ENCODE measurements at places on chromosomes 2 and 18.

GRCh38 chr2:24914713-24915112 is 5.3 kb downstream of the ADCY3 start:
- DNase-seq, result no peak

GRCh38 chr2:226963528-226963927 is 127.7 kb downstream of the RHBDD1 start:
- DNase-seq, result no peak

DNA sequence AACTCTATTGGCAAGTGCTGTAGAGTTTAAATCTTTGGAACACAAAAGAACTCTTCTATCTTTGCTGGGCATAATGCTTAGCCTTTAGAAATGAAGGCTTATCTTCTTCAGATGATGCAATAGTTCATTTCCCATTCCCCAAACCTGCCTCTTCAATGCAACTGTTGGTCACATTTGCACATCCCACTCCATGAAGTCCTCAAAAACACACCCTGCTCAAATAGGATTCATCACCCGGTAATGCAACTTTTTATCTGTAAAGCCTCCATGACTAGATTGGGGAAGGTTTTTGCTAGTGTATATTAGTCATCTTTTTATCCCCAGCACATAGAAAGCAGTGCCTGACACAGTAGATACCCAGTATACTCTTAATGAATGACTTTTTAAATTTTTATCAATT is 376.4 kb downstream of the RBM43 start:
- DNase-seq, result no peak

GRCh38 chr18:72456802-72457201 is 87.3 kb downstream of the CBLN2 start:
- DNase-seq, result no peak

- DNase-seq, result no peak
Observed at GRCh38 chr2:164593959-164594358, 27.3 kb downstream of the GRB14 start.

GRCh38 chr18:29188760-29189159 is 1011.8 kb upstream of the CDH2 start:
- no peak for DNase-seq

- DNase-seq, result no peak
Observed at GRCh38 chr2:24342110-24342910, 18.0 kb downstream of the ITSN2 start.

GRCh38 chr2:130920415-130921163 is 83.9 kb downstream of the ARHGEF4 start:
- DNase-seq, result peak; percentile 13

GRCh38 chr18:8277270-8277669 is 332.0 kb upstream of the RAB12 start:
- no peak for DNase-seq

DNA sequence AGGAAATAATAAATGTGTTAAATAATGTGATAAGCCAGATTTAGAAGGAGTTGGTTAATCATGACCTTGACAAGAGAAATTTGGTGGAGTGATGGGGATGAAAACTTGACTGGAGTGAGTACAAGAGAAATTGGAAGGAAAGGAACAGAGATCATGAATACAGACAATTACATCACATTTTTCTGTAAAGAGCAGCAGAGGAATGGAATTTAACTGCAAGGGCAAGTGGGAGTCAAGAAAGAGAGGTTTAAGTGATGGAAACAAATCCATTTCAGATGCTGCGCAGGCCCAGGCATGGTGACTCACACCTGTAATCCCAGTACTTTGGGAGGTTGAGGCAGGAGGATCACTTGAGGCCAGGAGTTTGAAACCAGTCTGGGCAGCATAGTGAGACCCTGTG is 46.7 kb downstream of the ICA1L start:
- no peak for DNase-seq

DNA sequence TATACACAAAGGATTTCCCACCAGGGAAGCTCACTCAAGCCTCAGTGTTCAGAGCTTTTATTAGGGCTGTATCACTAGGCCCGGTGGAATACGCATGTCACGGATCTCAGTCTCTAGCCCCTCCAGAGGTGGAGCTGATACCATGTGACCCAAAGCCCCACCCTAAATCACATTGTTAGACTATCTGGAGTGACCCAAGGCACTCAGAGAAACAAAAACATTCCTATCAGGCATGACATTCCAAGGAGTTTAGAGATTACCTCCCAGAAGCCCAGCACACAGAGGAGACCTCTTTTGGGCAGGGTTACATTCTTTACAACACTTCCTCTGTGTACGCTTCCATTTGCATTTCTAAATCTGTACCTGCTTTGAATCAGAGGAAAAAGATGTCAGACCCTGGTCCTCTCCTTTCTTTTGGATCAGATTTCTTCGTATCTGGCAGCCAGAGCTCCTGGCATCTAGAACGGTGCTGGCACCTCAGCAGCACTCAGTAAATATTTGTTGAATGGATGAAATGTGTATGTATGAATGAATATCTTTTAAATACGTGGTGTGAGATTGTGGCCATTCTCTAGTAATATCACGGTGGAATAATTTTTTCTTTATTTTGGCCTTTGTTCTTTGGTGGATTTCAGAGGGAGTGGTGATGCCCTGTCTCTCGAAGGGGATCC is 37.7 kb upstream of the SMAD2 start:
- no peak for DNase-seq

DNA sequence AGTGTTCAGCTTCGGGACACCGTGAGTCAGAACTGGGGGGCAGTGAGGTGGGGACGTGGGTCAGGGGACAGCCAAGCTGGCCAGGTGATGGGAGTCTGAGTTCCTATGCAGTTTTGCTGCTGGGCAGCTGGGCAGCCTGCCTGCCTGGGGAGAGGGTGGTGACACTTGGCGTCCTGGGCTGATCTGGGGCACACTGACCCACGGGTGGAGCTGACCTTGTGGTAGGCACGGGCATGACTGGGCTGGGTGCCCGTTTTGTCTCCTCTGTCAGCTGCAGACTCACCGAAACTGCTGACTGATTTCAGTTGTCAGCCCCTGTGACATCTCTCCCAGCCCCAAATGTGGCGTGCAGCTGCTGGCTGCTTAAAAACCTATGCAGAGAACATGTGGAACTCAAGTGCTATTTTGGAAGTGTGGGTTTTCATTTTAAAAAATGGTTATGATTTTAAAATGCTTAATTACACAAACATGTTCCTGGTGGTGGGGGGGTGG is 32.6 kb upstream of the E2F6 start:
- DNase-seq, result no peak

DNA sequence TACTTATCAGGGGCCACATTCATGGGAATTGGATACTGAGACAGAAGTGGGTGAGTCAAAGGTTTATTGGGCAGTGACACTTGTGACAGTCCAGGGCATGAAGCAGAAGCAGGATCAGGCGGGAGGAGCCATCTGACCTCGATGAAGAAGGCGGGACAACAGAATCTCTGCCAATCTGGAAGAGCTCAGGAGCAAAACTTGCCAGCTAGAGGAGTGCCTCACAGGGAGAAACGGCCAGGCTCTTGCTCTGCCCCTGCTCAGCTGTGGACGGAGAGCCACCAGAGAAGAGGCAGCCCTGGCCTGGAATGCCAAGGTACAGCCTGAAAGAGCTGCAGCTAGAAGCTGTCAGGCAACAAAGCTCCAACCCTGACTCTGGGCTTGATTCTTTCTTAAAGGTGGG is 16.9 kb downstream of the DAW1 start:
- no peak for DNase-seq

DNA sequence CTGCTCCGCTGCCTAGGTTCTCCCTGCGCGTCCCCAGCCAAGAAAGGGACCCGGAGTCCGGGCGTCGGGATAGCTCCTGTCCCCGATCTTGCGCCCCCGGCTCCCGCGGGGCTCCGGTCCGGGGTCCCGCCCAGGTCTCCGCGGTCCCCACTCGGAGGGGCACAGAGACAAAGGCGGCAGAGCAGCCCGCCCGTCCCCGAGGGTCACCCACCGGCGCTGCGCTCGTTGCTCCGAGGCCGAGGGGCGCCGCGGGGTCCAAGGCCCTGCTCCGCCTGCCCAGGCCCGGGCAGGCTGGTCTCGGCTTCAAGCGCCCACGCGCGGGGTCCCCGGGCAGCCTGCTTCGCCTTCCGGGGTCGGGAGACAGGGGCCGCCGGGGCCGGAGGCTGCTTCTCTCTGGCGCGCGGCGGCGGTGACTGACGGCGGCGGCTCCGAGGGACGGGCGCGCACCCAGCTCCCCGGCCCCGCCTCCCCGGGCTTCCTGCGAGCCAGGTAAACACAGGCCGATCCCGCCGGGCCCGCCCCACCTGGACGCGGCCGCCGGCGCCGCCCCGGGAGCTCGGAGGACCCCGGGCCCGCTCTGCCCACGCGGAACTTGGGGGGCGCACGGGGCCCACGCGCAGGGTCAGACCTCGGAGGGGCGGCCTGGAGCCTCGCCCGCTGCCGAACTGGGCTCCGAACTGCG is at the start of gene MBP:
TSS of gene MBP (minus strand) at position 415 of the 682 bp plus-strand sequence. CDS start 27,522 bp downstream, outside the sequence.
- DNase-seq, result peak; percentile 53

- DNase-seq, result no peak
Observed at GRCh38 chr2:71069376-71069775, 928 bp downstream of the NAGK start.

DNA sequence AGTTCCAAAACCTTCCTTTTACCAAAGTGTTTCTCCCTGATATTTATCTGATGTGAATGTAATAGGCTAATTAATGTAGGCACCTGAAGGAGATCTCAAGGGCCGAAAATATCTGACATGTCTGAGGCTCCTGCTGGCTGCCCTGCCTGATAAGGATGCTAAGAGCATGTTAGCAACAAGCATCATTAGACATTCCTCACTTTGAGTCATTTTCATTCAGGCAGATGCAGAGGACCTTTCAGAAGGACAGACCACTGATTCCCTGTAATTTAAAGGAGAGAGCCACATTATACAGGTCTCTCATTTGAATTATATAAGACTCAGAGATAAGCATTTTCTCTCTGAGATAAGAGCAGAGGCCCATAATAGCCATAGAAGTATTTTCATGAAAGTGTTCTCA is 222.4 kb upstream of the NCKAP5 start:
- DNase-seq, result no peak

DNA sequence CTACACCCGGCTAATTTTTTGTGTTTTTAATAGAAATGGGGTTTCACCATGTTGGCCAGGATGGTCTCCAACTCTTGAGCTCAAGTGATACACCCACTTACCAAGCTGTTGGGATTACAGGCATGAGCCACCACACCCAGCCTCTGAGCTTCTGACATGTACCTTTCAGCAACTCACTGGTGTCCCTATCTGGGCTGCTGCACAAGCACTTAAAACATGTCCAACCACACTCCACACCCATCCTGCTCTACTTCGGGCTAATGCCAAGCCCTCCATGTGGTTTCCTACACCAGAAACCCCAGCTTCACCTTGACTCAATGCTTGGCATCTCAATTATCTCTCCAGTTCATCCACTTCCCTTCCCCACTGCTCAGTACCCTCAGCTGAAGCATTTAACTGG is 22.4 kb upstream of the ARMC9 start:
- DNase-seq, result no peak

- no peak for DNase-seq
Observed at GRCh38 chr2:219514836-219515235, 554 bp downstream of the ASIC4 start.

DNA sequence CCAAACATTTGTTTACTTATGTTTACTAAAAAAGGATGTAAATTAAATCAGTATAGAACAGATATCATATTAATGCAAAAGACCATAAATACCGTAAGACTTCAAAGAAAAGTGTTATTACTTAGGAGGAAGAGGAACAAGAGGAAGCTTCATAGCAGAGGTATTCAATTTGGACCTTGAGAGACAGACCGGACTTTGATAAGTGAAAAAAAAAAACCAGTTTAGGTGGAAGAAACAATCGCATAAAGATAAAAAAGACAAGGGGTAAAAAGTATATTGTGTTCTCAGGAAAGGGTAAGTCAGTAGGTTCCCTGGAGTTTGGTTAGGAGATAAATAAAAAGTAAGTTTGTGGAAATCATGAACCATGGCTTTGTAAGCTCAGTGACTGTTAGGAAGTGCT is 17.6 kb downstream of the PELI1 start:
- no peak for DNase-seq

DNA sequence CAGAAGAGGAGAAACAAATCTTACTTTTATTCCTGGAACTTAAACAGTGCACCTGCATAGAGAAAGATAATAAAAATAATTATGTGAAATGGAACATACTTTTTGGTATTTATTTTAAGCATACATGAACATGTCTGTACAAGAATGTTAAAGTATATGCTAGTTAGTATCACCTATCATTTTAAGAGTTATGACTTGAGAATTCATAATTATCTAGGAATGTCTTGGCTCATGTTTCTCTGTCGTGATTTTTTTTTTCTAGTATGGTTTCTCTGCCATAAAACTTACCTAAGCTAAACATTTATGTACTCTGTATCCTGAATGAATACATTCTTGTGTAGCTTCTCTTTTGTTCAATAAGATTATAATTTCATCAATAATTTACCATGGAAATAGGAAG is 4.2 kb downstream of the SERPINB7 start:
- DNase-seq, result no peak

DNA sequence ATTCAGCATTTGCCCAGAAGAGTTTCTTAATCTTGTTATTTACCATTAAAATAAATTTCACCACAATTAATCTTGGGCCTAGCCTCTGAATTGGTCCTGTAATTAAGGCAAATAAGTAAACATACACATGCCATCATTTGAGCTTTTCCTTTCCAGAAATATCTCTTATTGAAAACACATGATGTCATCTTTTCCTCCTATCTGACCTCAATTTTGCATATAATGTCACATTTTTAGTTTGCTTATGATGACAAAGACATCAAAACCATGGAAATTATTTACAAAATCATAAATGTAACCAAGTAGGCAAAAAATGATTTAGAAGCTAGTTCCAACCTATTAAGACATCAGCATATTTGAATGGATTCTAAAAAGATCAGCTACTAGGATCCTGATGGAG is 915.5 kb downstream of the ERBB4 start:
- no peak for DNase-seq

GRCh38 chr2:100281521-100282438 is 40.5 kb downstream of the LONRF2 start:
- no peak for DNase-seq

DNA sequence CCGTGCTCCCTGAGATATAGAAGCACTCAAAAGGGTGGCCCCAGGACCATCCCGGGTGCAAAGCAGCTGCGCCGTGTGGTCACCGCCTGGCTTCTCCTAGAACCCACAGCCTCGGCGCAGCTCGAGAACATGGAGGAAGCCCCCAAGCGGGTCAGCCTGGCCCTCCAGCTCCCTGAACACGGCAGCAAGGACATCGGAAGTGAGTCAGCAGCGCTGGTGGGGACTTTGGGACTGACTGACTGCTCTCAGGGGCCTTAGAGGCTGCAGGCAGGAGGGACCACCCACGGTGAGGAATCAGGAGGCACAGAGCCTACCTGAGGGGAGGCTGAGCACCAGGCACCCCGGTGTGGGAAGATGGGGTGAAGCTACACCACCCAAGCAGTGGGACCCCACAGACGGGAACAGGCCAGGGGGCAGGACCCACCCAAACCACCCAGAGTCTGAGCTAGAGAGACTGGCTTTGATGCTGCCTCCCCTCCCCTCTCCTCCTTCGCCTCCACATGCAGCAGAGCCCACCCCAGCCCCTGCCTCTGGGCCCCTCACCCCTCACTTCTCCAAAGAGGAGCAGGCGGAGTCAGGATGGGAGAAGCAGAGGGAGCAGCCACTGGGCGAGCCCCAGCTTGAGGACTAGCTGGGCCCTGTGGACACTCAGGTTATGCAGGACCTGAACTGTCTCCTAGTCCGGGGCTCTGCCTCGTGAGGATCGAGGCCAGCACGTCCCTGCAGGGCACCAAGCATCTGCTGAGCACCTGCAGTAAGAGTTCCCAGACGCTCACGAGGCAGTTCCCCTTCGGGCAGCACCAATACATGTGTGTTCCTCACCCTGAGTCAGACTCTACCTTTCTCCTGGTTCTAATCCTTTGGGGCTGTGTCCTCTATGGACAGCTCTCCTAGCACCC is 28.7 kb downstream of the MTERF4 start:
- no peak for DNase-seq

- DNase-seq, result no peak
Observed at GRCh38 chr2:7012141-7012764, 95.0 kb downstream of the RNF144A start.

All from stimulated activated CD8-positive, alpha-beta memory T cell treated with anti-CD3 and anti-CD28 coated beads, Interleukin-12 subunit alpha, Interleukin-12 subunit beta, amount 100 ng/mL, for 4 hours (primary cell).